Activated naive CD8-positive, alpha-beta T cell treated with anti-CD3 and anti-CD28 coated beads, Interleukin-2, amount 50 U/mL, for 24 hours (primary cell): ENCODE measurements at places on chromosomes 4 and X.

DNA sequence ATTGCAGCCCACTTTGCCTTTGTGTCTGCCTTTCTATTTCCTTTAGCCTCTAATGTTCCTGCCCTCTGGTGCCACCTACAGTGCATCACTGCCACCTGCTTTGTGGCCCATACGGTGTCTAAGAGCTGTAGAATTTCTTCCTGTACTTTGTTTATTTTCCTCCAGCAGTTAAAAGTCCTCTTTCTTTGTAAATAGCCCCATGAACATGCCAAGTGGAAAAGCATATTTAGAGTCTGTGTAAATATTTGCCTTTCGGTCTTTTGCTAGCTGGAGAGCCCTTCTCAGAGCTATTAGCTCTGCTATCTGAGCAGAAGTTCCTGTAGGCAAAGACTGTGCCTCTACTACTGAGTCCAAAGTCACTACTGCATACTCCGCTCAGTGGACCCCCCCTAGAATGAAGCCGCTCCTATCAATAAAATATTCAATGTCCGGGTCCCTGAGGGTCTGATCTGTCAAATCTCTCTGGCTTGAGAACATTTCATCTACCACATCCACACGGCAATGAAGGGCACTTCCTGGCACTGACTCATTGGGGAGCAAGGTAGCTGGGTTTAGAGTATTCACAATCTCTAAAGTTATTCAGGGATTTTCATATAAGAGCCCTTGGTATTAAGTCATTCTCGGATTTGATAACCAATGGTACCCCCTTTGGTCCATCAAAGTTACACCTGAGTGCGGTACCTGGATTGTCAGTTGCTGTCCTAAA is 36.3 kb downstream of the SULT1E1 start:
- no peaks in the 10 kb centered on the region for H3K36me3 ChIP-seq
- no peak overlapping the region for H3K27ac ChIP-seq
- no peak overlapping the region for H3K4me3 ChIP-seq
- peaks cover 5% of the 10 kb centered on the region for H3K4me1 ChIP-seq
- DNase-seq = peak; percentile 34
- H3K27me3 ChIP-seq = no peaks in the 10 kb centered on the region

GRCh38 chrX:14476205-14476604 is 53.1 kb upstream of the GLRA2 start:
- no peaks in the 10 kb centered on the region for H3K36me3 ChIP-seq
- DNase-seq = no peak
- no peak overlapping the region for H3K27ac ChIP-seq
- no peaks in the 10 kb centered on the region for H3K4me1 ChIP-seq

- H3K27me3 ChIP-seq = peaks cover 4% of the 10 kb centered on the region
- no peak for DNase-seq
- peaks cover 40% of the 10 kb centered on the region for H3K4me1 ChIP-seq
Measured at GRCh38 chr4:118282692-118283091, 70.1 kb downstream of the PRSS12 start.

DNA sequence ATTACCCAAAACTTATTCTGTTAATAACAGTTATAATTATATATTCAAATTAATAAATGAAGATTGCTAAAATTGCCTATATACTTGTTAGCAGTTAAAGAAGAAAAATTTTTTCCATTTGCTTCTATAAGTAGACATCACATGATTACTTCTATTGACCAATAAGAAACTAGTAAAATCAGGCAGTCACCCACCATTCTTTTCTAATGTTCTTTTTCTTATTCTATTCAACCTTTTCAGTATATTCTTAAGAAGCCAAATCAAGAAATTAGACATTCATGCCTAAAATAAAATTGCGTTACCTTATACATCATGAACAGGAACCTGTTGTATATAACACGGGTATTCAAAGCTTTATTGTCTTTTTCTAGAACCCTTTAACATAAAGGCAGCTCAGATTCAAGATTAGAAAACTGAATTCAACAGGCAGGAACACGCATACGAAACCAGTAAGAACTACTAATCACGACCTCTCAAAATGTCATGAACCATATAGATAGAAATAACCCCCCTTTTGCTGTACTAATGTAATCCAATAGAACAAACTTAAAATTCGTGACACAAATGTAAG is 568.1 kb upstream of the DIPK2B start:
- no peak for DNase-seq
- H3K27me3 ChIP-seq = no peaks in the 10 kb centered on the region
- H3K4me3 ChIP-seq = peak overlapping the region; percentile 83
- peaks cover 52% of the 10 kb centered on the region for H3K4me1 ChIP-seq

- DNase-seq = no peak
- H3K27ac ChIP-seq = no peak overlapping the region
- peaks cover 20% of the 10 kb centered on the region for H3K36me3 ChIP-seq
- no peaks in the 10 kb centered on the region for H3K4me1 ChIP-seq
- no peak overlapping the region for H3K4me3 ChIP-seq
Measured at GRCh38 chr4:108590776-108591175, 29.6 kb upstream of the RPL34 start.

GRCh38 chr4:118259111-118259510 is 93.7 kb downstream of the PRSS12 start:
- H3K36me3 ChIP-seq = no peaks in the 10 kb centered on the region
- no peak for DNase-seq
- no peak overlapping the region for H3K4me3 ChIP-seq
- H3K27ac ChIP-seq = no peak overlapping the region
- H3K4me1 ChIP-seq = no peaks in the 10 kb centered on the region
- H3K27me3 ChIP-seq = no peaks in the 10 kb centered on the region
